ENCODE measurements at places on chromosomes 3 and 15. TPM values are rescaled to one million over a fixed set of nuclear protein-coding genes. Genes with fewer than 3 reads are reported as not detected.

DNA sequence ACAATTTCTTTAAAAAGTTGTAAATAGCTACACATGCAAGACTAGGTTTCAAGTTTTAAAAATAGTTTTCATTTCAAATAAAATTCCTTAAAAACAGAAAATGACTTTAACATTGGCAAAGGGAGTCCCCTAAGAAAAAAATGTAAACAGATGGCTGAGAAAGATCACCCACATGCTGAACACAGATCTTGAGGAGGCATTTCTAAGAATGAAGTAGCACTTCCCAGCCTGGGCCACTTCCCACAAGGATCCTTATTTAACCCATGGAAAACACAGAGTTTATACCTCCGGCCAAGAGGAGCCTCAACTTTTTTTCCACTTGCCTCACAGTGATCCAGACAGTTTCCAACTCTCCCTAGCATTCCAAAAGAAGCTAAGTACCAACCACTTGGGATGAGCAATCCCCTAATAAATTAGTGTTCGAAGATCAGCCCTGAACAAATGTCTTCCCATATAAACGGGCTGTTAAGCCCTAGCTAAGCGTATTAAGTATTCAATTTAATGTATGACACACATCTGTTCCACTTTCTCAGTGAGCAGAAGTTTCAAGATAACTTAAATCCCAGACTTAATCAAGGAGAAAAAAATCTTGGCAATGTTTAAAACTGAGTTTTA lies 61.4 kb downstream of the GADL1 start:
- no peak for DNase-seq

DNA sequence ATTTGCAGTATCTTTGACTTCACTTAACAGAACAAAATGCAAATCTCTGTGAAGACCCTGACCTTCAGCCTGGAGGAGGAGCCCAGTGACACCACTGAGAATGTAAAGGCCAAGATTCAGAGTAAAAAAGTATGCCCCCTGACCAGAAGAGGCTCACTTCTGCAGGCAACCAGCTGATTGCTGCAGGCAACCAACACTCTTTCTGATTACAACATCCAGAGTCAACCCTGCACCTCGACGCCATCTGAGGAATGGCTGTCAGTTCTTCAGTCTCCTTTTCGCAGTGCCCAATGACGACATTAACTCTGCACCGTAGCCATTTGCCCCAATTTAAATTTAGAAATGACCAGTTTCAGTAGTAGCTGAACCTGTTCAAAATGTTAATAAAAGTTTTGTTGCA lies 14.9 kb downstream of the ATP13A3 start:
- DNase-seq = no peak

DNA sequence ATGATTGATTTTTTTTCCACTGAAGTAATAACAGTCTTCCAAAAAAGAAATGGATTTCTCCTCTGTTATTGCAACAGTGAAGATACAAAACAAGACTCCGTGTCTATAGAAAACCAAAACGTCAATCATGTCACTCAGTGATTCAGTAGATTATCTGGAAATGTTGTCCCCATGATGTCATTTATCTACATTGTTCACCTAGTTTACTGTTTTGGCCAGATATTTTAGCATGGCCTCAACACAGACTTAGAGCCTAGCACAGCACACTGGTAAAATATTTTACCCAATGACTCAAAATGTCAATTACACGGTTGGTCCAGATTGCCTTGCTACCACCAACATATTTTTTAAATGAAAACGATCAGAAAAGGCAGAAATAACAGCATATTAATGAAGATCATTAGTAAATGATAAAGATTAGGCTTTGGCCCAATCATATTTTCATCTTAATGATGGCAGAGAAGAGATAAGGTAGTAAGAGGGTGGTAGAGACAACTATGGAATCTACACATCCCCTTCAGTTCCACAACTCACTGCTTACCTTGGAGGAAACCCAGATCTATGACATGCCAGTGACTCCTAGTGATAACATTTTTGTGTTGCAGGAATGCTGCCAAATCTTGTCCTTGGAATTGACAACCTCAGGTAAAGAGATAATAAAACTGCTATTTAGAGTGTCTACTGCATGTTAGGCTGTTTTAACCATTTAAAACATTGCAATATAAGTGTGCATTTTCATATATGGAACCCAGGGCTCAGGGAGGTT lies 347.7 kb upstream of the ARPP21 start:
- no peak for DNase-seq

DNA sequence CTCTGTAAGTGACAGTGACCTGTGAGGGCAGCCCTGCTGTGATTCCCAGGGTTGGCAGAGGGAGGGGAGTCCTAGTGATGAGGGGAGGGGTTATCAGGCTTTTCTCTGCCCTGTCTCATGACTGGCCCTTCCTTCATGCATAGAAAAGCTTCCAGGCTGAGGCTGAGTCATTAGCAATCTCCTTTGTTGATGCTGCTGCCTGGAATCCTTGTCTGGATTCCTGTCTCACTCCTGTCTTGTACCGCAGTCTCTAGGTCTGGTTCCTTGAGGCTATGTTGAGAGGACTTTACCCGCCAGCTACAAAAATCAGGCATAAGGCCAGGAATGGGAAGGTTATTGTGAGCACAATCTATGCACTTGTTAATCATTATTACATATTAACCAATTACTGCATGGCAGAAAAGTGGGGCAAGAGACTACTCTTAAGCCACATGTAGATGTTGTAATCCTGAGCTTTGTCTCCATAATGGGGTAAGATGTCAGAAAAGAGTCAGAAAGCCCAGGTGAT lies 7.2 kb downstream of the KLHL6 start:
- DNase-seq = no peak

- DNase-seq = no peak
Measured at GRCh38 chr3:32619395-32619794, 48.7 kb upstream of the DYNC1LI1 start.

DNA sequence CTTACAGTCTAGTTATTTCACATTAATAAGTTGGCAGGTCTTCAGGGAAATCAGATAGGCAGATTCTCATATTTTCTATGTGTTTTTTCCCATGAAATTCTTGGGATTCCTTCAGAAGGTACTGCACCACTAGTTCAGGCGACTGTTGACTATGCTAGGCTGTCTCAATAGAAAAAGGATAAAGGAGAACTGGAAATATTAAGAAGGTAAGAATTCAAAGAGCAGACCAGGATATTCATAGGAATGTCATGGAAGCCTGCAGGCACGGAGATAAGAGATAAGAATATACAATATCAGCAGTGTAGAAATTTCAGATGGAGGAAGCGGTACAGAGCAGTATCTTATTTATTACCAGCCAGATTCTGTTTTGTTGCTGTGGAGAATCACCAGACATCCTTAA lies 432.1 kb upstream of the MDFIC2 start:
- no peak for DNase-seq

DNA sequence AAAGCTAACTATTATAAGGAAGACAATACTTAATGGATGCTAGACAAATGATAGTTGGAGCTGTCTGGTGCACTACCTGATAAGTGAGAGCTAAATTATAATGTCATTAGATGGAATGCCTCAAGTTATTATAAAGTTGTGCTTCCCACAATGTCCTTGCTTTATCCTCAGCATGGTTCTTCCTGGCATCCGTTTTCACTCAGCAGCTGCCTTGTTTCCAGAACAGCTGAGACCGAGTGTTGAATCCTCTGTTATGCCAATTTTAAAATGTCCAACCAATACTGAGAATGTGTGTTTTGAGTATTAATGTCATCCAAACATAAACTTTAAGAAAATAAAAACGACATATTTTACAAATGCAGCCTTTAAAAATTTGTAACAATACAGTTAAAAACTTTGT lies 286.7 kb upstream of the SOX2 start:
- DNase-seq = no peak

DNA sequence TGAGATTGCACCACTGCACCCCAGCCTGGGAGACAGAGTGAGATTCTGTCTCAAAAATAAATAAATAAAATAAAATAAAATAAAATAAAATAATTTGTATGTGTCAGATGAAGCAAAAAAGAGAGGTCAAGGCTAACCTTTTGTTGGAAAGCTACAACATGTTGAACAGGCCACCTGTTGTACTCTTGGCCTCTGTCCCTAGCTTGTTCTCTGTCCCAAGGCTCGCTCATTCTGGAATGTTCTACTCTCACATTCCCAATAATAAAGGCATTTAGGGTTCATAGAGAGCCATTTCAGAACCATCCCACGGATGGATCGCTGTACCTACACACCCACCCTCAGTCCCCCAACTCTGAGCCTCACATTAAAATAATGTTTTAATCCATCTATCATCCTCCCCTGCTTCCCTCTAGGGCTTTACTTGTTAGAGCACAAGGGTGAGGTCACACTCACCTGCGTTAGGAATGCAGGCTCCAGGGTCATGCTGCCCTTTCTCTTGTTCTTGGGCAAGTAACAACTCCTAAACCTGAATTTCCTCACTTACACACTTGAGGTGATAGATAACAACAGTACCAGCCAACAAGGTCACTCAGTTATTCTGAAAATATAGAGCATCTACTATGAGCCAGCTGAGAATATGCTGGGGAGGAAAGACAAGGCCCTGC lies 24.9 kb upstream of the KCTD6 start:
- no peak for DNase-seq

DNA sequence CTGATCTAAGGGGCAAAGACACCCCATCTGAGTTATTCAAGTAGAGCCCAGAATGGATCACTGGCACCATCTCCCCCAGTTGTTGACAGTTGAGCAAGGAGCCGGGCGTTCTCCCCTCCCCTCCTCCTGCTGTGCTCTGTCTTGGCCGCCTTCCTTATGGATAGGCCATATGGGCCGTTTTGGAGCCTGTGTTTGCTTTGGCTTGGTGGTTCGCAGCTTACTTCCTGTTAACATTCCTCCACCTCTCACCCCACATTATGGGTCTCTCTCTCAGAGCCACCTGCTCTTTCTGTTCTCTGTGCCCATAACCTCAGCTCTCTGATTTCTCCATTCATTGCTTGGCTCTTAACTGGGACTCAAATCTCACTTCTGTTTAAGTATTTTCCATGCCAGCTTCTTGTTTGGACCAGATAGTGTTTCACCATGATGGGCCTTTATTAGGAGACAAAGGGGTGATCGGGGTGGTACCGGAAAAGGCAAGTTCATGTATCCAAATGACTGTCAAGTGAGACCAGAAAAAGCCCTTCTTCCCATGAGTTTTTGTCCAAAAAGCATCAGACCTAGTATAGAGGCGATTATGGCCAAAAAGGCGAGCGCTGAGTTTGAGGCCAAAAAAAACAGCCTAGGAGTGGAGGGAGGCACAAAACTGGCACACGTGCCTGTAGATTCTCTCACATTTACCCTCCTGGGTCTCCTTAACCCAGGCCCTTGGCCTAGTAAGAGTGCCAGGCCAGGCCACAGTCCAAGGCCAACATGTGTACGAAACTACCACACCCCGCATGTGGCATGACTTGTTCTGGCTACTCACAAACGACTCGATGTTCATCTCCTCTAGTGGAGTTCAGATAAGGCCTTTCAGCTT lies 62.6 kb downstream of the DUT start:
- no peak for DNase-seq

DNA sequence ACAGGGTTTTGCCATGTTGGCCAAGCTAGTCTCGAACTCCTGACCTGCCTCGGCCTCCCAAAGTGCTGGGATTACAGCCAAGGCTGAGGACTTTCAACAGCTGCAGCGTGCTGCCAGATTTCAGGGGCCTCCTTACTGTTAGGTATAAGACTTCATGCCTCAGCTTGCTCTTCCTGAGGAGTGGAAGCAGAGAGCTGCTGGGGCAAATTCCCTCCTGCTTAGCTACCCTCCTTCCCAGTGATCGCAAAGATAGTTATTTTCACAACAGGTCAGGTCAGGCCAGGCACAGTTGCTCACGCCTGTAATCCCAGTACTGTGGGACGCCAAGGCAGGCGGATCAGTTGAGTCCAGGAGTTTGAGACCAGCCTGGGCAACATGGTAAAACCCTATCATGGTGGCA lies 2.6 kb upstream of the CPNE9 start:
- no peak for DNase-seq

GRCh38 chr15:30038667-30039523 lies 43.9 kb upstream of the GOLGA8J start:
- no peak for DNase-seq

- no peak for DNase-seq
Measured at GRCh38 chr3:149497966-149498670, 23.6 kb downstream of the TM4SF4 start.

DNA sequence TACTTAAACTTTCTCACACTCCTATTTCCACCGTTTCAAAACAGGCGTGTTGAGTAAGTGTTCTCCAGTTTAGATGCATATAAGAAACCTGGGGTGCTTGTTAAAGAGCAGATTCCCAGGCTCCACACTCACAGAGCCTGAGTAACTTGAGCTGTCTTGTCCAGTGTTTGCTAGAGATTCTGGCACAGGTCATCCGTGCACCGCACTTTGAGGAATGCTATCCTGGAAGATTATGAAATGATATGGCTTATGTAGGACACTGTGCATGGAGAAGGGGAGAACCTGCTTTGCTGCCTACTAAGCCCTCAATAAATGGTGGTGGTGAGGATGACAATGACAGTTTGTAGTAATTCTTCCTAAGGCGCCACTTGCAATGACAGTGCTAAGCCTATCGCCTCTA lies 273.7 kb downstream of the PDZRN3 start:
- no peak for DNase-seq

DNA sequence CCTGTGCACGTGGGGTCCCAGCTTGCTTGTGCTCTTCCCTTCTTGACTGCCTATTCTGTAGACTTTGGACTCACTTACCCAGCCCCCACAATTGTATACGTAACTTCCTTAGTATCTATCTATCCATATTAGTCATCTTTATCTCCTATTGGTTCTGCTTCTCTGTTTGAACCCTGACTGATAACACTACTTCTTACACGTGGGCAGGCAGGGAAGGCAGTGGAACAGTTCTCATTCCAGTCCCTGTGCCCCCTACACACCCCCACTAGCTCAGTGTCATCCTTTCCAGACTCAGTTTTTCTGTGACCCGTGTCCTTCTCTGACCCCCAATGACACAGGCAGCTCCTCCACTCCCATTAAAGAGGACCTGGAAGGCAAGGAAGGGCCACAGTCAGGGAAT lies 74.2 kb upstream of the FBN1 start:
- no peak for DNase-seq

GRCh38 chr3:57164657-57165573 lies at the start of gene IL17RD:
TSS of gene IL17RD (minus strand) at chr3:57165353. CDS start at chr3:57165286, 67 bp downstream.
- peak; percentile 57 for DNase-seq

- no peak for DNase-seq
Measured at GRCh38 chr3:184426691-184427141, 46.9 kb downstream of the CHRD start.

DNA sequence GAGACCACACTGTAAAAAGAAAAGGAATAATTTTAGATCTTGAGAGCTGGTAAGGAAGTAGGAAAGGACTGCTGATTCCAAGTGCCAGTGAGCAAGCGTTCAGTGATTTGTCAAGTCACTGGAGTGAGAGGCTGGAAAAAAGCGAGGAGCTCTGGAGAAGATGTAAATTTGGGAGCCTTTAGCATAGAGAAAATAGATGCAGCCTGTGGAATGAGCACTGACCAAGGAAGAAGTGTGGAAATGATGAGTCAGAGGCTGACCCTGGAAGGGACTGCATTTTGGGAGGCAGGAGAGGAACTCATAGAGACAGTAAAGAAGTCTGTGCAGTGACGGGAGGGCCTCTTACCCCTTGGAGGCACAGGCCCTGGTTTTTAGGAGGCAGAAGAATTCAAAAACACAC lies 17.1 kb upstream of the ABTB1 start:
- DNase-seq = no peak

CPNE4 gene
- not detected for total RNA-seq

CEP19 gene
- 3.1 TPM for total RNA-seq

OR5K3 gene
- total RNA-seq = not detected

TMEM212 gene
- total RNA-seq = not detected

ZSCAN2 gene
- 5.6 TPM for total RNA-seq

LSAMP gene
- not detected for total RNA-seq

Data from activated naive CD4-positive, alpha-beta T cell treated with anti-CD3 and anti-CD28 coated beads for 36 hours (primary cell).